NCI-H1436 treated with DMSO at 0.1 percent for 48 hours (cell line): ENCODE measurements at places on chromosomes 3 and 15.

GRCh38 chr3:116155841-116156240 is 289.4 kb downstream of the LSAMP start:
- no peak for DNase-seq

GRCh38 chr3:30500666-30501399 is 105.6 kb upstream of the TGFBR2 start:
- no peak for DNase-seq

DNA sequence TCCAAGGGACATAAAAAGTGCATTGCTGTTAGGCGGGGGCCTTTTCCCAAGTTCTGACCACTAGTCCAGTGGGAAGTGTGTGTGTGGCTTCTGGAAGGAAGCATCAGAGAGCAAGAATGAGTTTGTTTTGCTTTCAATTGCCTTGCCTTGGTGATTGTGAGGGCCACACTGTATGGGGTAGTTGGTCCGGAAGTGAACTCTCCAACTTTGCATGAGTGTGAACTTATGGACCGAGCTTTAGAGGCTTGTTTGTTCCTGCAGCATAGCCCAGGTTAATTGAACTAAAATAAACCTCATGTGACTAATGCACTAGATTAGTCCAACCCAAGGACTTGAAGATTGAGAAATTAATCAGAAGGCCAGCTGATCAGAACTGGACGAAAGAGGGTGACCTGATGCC is 171.7 kb downstream of the NR2F2 start:
- no peak for DNase-seq

GRCh38 chr3:48208076-48208475 is 15.2 kb upstream of the CAMP start:
- DNase-seq: no peak

DNA sequence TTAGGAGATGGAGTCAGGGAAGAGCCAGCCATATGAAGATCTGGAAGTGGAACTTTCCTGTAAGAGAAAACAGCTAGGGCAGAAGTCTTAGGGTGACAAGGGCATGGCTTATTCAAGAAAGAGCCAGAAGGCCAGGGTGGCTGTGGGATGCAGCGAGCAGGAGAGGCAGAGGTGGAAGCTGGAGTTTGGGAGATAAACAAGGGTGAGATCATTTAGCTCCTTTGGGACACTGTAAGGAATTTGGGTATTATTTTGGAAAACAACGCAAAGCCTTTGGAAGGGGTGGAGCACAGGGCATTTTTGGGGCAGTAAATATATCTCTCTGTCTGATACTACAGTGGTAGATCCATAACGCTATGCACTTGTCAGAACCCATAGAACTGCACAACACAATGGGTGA is 5.0 kb upstream of the IL16 start:
- no peak for DNase-seq

DNA sequence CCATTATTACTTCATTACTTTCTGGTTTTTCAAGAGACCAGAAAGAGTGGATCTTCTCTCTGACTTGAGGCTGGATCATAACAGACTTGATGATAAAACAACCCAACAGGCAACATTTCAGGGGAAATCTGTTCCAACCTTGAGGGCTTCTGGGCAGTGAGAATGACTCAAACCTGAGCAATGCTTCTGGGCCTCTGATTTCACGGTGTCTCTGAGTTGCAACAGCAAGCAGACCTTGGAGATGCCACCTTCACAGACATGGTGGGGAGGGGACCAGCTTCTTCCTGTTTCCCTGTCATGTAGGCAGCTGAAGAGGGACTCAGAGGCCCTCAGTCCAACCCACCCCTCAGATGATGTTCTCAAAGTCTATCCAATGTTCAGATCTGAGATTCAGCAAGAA is 104.0 kb downstream of the ABHD5 start:
- no peak for DNase-seq

GRCh38 chr3:153080778-153081240 is 81.2 kb upstream of the RAP2B start:
- DNase-seq: no peak

DNA sequence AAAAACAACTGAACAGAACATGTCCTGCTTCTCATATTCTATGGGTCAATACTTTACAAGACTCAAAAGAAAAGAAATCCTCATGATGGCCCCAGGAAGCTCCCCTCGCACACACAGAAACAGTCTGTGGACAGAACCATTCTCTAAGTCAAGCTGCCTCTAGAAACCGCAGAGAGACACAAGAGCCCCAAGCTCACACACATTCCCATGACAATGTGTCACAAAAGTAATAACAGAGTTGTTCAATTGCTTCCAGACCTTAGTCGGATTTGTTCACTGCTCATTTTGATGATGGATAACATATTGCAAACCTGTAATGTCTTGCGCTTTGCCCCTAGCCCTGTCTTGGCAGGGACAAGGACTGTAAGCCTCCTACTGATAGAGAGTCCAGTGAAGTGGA is 60.9 kb downstream of the UMPS start:
- no peak for DNase-seq

DNA sequence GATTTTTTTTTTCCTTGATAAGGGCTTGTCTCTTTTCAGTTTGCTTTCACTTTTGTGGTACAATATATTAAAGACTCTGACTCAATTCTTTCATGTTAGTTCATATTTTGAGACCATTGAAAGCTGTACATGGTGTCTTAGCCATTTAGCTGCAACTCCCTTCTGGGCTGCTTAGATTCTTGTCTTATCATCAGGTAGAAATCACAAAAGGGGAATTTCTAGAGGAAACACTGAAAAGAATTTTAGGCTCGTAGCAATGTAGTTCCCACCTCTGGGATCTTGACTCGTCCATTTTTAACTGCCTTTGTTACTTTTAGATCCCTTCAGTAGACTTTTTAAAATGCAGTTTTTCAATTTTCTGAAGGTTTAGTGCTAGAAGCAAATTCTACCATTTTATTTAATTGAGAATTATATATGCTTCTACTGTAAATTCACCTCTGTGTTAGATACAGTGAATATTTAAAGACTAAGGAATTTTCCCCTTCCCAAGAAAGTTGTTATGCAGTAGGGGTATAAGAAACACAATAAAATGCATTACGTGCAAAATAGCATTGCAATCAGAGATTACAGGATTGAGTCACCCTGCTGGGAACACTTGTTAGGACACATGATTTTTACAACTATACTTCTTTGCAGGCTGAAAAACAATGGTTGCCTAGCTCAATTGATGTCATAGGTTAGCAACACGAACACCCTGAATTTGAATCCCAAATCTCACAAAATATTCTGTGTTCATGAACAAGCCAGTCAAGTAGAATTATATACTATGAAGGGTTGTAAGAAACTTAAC is 772.7 kb downstream of the PDCD6IP start:
- no peak for DNase-seq
